ENCODE measurements at places on chromosomes 3 and 15.

- DNase-seq, result no peak
Observed at GRCh38 chr3:46675843-46676567, 17.5 kb downstream of the ALS2CL start.

DNA sequence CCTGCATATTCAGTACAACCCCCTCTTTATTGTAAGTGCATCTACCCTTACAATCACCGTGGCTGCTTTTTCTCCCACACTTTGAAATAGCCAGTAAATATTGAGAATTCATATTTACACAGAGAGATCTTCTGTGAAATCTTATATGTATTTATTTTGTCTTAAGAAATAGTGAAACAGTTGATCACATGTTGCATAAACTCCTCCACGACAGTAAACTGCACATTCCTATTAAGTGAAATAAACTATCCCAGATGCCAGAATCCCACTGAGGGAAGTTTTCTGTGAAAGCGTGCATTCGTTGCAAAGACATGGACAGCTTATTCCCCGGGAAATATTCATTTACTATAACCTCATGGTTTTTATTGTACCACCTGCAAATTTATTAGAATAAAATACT lies 796.0 kb downstream of the ROBO2 start:
- no peak for DNase-seq

GRCh38 chr3:65751123-65751700 lies 287.5 kb downstream of the MAGI1 start:
- no peak for DNase-seq

DNA sequence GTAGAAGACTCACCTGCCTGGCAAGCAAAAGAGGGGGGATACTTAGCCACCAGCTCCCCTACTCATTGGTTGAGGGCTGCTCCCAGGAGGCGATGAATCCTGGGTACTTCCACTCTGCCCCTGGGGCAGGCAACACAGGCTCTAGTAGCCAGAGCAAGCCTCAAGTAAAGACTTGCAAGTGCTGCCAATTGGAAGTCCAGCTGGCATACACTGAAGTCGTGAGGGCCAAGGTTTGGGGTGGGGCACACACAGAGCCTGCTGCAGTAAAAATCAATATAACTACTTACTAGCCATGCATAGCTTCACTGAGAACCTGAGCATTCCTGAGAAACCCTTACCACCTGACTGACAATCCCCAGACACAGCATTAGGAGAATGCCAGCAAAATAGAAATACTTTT lies 123.0 kb upstream of the EIF1B start:
- no peak for DNase-seq

- no peak for DNase-seq
Observed at GRCh38 chr3:111972891-111973290, 5.9 kb upstream of the ABHD10 start.

DNA sequence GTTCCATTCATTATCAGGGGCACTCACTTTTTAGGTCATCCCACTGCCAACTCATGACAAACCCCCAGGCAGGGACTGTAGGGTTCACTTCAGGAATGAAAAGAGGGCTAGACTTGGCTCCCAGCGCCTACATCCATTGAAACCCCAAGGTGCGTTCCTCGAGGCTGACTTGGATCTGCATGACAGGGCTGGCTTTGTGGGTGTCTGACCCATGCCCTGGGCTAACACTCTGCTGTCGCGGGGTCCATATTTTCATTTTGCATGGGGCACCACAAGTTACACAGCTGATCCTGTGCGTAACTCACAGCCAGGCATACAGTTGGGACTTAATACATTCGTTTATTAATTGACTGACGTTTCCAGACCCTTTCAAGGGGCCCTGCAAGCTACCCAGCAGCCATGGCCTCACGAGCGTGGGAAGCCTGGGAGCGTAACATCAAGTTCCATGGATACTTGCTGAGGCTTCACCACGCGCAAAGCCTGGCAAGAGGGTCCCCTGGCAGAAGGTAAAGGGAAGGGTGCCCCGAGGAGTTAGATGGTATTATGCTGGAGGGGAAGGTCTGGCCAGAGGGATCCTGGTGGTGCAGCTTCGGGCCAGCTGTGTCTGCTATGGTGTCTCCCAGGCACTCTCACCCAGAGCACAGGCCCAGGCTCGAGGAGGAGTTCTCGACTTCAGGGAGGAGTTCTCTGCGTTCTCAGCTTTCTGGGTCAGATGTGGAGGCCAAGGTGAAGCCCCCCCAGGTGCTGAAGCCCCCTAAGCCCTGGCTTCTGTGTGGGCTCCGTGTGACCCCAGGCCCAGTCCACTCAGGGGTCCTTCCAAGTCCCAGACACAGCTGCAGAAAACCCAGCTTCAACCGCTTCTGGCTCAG lies 85.4 kb downstream of the ADAMTS17 start:
- DNase-seq, result no peak

DNA sequence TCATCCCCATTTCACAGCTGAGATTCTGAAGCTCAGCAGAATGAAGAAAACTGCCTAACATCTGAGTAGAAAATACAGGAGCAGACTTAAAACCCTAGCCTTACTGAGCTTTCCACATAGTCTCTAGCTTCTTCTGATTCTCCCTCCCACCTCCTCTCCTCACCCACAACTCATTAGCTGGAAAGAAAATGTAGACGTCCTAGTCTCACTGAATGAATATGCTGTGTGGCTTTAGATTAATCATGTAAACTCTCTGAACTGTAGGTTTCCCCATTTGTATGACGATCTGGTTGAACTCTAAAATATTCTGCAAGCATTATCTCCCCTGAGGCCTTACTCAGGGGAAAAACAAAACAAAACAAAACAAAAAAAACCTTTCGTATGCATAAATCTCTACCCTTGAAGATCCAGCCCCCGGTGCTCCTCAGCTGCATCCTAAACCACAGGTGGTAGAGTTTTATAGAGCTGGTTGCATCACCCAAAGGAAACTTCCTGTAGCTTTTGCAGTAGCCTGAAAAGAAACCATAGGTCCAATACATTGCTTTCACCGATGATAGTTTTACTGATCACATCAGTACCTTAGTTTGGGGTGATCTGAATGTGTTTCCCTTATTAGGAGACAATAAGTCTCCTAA lies 40.6 kb downstream of the FOXB1 start:
- no peak for DNase-seq

- DNase-seq, result no peak
Observed at GRCh38 chr3:46012246-46012645, 15.0 kb downstream of the XCR1 start.

DNA sequence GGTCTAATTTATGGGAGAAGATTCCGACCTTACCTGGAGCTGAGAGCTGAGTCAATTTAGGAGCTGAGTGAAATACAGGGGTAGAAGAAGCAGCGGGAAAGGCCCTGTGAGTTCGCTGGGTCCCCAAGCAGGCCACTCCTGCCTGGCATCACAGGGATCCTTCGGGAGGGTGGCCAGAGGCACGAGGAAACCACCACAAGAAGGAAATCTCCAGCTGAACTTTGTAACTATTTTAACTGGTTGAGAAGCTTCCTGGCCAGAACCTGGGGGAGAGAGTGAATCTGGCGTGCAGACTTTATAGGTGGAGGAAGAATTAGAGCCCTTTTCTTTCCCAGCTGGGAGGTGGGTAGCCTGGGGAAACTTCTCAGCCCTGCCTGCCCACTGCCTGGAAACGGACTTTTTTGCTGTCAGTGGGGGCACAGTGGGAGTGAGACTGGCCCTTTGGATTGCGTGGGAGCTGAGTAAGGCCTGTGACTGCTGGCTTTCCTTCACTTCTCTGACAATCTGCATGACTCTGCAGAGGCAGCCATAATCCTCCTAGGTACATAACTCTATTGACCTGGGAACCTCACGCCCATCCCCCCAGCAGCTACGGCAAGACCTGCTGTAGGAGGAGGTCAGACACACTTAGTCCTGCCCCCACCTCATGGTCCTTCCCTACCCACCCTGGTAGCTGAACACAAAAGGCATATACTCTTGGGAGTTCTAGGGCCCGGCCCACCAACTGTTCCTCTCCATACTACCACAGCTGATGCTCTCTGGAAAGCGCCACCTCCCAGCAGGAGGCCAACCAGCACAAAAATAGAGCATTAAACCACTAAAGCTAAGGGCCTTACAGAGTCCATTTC lies 340.7 kb downstream of the CNTN3 start:
- DNase-seq, result no peak

DNA sequence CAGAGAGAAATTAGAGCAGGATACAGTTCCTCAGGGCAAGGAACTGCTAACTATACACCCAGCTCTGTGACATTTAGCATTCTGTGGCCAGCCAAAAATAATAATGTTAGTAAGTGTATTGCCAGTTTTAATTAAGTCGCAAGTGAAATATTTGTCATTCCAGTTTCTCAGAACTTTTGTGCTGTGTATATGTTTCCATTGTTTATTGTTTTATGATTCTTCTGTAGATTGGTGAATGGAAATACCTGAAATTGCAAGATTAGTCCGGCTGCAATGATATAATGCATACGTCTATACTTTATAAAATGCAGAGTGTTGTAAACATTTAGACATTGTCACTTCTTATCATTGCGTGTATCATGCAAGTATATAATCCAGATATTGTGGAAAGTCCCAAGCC lies 351.3 kb upstream of the GRM7 start:
- no peak for DNase-seq

- no peak for DNase-seq
Observed at GRCh38 chr15:70186152-70186551, 88.4 kb upstream of the TLE3 start.

DNA sequence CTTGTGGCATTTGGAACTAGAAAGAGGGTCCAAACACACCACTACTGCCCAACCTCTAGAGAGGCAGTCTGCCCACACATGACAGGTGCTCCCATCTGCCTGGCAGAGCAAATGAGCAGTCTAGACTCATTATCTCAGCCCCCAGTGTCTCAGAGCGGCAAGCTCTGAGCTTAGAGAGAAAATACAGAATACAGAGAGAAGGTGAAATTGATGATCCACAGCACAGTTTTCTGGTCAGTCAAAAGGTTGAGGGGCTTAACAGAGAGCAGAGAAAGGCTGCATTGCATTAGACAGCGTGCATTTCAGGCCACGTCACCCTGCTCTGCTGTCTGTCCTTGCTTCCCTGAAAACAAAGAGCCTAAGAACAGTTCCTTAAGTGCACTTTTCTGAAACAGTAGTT lies 135.1 kb downstream of the KCNMB2 start:
- DNase-seq, result no peak

Data from HuH-7.5 (cell line).